ENCODE measurements at places on chromosomes 12 and 14. TPM values are rescaled to one million over a fixed set of nuclear protein-coding genes. Genes with fewer than 3 reads are reported as not detected.

DNA sequence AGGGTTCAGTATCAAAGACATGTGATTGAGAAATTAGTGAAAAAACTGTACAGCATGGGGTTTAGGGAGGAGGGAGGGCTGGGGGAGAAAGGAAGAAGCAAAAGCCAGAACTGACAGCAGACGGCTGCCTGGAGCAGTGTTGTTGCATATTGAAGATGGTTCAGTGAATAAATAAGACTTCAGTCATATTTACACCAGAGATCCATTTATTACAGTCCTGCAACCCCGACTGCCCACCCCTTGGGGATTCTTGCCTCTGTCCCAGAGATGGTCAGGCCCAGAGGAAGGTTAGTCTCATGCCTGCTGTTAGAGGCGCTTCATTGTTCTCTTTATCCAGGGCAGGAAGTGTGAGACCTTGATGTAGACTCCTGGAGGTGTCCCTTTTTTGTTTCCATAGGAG is 3.2 kb downstream of the GZMH start:
- DNase-seq, result no peak

GRCh38 chr14:55303125-55303499 is 31.9 kb downstream of the FBXO34 start:
- no peak for DNase-seq

- DNase-seq, result no peak
Observed at GRCh38 chr12:26614011-26614616, 218.9 kb downstream of the ITPR2 start.

- DNase-seq, result no peak
Observed at GRCh38 chr12:41467591-41468325, 279.6 kb downstream of the PDZRN4 start.

DNA sequence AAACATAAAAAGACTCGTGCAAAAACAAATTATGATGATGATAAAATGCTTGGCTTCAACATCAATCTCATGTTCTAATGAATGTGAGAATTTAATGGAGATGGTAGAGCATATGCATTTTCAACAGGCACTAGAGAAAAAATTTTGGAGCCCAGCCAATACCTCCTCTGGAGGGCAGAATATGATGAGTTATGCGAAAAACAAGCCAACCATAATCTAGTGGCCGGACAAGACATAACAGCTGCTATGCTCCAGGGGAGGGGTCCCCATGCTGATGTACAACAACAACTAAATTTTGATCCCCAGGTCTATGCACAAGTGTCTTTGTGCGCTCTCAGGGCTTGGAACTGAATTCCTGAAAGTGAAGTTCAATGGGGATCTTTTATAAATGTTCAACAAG is 1197.5 kb downstream of the LRFN5 start:
- no peak for DNase-seq

DNA sequence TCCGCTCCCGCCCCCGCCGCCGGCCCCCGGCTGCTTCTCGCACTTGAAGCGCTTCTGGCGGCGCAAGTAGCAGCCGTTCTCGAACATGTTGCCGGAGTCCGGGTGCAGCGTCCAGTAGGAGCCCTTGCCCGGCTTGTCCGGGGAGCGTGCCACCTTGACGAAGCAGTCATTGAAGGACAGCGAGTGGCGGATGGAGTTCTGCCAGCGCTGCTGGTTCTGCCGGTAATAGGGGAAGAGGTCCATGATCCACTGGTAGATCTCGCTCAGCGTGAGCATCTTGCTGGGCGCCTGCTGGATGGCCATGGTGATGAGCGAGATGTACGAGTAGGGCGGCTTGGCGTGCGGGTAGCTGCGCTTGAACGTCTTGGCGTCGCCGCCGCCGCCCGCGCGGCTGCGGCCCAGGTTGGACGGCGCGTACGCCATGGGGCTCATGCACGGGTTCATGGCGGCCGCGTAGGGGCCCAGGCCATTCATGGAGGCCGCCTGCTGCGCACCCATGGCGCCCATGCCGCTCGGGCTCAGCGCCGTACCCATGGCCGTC is 3.0 kb downstream of the FOXA1 start:
- DNase-seq, result no peak

- no peak for DNase-seq
Observed at GRCh38 chr12:28611449-28611848, 421.2 kb downstream of the CCDC91 start.

MAP3K12 gene
- 12.2 TPM for total RNA-seq
